ENCODE measurements at places on chromosomes 2 and 18. TPM values are rescaled to one million over a fixed set of nuclear protein-coding genes. Genes with fewer than 3 reads are reported as not detected.
A peak's percentile ranks its signal among the peaks of the same experiment; 100 is the strongest.

GRCh38 chr2:85744055-85744454 is 9.7 kb upstream of the ATOH8 start:
- no peak for DNase-seq

GRCh38 chr2:136297994-136298393 is 180.0 kb upstream of the CXCR4 start:
- DNase-seq: no peak

GNLY gene
- 903 TPM for total RNA-seq

IL1B gene
- total RNA-seq: 12.0 TPM

SH2D6 gene
- total RNA-seq: 0.24 TPM

DNA sequence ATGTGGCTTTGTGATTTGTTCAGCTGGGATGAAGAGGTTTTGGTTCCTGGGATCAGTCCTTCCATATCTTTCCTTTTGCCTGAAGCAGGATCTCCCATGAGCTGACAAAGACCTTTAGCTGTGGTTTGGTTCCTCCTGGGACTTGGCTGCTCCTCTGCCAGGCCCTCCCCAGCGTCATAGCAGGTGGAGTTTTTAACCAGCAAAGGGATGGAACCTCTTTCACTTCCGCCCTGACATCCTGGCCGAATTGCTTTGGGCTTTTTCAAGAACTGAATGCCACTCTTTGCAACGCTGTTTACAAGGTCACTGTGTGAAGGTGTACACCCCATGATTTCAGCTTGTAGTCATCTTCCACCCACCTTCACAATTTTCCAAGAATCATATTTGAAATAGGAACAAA is 390 bp downstream of the PCARE start:
- no peak for DNase-seq

DNA sequence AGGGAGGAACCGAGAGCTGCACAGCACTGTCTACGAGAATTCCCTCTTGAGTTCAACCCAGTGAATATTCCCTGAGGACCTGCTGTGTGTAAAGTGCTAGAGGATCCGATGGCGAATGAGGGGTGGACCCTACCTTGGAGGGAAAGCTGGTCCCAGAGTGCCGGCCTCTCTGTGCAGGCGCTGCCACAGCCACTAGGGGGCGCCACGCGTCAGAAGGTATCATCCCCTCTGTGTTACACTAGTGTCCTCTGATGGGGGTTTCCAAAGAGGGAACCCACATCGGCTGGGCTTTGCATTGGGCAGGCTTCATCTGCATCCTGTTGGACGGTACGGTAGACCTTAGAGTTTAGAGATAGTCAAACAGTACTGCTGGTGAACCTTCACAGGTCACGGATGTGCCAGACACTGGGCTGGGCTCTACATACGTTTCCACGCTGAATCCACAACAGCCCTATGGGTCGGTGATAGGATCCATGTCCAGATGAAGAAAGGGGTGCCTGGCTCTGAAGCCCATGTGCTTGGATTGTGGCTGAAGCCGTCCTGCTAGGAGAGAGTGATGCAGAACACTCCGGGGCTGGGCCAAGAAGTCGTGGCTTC is 39.0 kb downstream of the COA5 start:
- peak; percentile 72 for DNase-seq

TTC39C gene
- 54.8 TPM for total RNA-seq

GNAL gene
- total RNA-seq: 1.2 TPM

CCL20 gene
- total RNA-seq: not detected

DNA sequence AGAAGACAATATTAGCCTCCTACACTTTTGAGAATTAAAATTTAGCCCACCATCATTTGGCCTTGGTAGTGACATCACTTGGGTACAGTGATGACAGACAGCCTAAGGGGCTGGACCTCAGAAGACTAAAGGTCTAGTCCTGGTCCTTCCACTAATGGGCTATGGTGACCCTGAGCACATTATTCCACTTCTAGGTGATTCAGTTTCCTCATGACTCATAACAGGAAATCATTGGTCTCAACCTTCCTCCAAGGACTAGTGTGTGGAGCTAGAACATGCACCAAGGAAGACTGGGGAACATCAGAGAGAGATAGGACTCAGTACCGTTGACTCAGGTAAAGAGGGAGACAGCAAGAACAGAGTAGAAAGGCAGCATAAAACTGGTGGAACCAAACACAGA is 64.0 kb downstream of the TFCP2L1 start:
- no peak for DNase-seq

- DNase-seq: no peak
Measured at GRCh38 chr2:170144761-170145160, 33.2 kb upstream of the MYO3B start.

DNA sequence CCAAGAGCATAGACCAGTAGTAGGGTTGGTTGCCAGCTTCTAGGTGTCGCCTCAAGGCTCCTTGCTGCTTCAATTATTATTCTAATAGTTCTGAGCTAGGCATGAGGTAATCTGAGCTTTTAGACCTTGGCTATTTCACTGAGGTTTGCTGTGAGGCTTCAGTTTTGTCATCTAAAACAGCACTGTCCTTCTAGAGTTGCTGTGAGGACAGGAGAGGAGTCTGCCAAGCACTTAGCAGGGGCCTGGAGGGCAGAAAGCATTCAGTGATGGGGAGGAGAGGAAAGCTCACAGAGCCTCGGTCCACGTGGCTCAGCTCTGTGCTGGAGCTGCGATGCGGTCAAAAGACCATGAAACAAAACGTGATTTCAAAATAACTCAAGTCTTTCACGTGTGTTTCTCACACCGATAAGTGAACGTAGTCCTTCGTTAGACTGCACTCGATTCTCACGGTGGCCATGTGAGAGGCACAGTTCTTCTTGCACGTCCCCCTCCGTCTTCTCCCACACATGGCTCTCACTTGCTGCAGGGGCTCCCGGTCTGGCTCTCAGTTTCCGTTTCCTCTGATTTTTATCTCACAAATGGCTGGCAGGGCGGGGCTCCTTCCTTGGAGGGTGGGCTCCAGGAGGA is 113.7 kb downstream of the B3GNT2 start:
- no peak for DNase-seq

CUL3 gene
- 86.4 TPM for total RNA-seq

GRCh38 chr2:3491716-3492474 is 27.4 kb downstream of the ADI1 start:
- DNase-seq: no peak

- DNase-seq: no peak
Measured at GRCh38 chr2:228673876-228674554, 492.5 kb upstream of the SPHKAP start.

STPG4 gene
- total RNA-seq: not detected

DNA sequence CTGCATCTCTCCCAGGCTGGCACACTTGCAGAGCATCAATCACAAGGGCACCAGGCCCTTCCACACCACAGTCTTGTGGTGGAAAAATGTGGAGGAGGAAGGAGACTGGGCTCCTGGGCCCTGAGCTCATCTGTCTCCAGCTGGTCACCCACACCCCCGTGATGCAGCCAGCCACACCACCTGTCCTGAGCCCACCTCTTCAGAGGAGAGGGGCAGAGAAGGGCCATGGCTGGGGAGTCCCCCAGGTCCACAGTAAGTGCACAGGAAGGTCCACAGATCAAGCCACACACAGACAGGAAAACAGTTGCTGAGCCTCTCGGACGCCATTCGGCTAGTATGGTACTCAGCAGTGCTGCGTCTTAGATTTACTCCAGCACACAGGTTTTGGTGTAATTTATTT is 203.5 kb upstream of the SALL3 start:
- no peak for DNase-seq

DNA sequence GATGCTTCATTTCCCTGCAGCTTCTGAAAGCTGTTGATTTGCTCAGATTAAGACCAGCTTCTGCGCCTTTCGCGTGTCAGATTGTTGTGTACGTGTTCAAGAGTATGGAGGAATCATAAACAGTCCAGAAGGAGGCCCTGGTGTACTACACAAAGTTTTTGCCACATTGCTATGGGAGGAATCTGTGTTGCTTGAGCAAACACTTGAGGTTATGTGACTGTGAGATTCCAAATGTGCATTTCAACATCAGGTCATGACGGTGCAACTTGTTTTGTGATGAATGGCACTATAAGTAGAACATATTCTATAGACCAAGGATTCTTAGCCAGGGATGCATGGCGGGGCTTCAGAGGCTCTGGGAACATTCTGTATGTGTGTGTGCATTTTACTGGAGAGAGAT is 35.0 kb downstream of the SRSF7 start:
- DNase-seq: no peak

RSAD2 gene
- total RNA-seq: 2.2 TPM

GRCh38 chr2:5524551-5524950 is 167.6 kb upstream of the SOX11 start:
- no peak for DNase-seq

ERLEC1 gene
- total RNA-seq: 45.9 TPM

DNA sequence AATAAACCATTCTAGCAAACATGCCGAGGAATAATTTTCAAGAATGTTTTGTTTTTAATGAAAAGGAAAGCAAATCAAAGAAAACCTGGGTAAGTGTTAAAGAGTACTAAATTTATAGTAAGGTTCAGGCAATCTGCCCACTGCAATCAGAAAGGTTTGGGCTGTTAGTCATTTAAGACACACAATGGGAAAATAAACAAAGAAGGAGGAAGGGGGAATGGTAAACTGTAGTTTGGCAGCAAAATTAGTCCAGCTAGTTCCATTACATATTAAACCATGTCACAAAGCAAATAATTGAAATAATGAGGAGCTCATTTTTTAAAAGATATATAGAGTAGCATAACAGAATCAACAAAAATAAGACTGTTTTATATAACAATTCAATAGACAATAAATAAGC is 87.5 kb upstream of the COPS8 start:
- DNase-seq: no peak

- DNase-seq: no peak
Measured at GRCh38 chr2:15281681-15282080, 279.5 kb downstream of the NBAS start.

- DNase-seq: no peak
Measured at GRCh38 chr2:4140281-4140970, 437.1 kb downstream of the DCDC2C start.

TGFA gene
- 0.86 TPM for total RNA-seq

- no peak for DNase-seq
Measured at GRCh38 chr18:13014818-13015217, 23.7 kb downstream of the CEP192 start.

Data from natural killer cell treated with Interleukin-12 subunit alpha and Interleukin-12 subunit beta and Interleukin-15 and Interleukin-18, amount 100 ng/mL, for 72 hours (primary cell).